Upper lobe of left lung (tissue), 6 donors: ENCODE measurements at places on chromosomes 11 and 22. TPM values are rescaled to one million over a fixed set of nuclear protein-coding genes. Genes with fewer than 3 reads are reported as not detected.

Gene NAV2
- 58.7 TPM for total RNA-seq

Gene C22orf42
- not detected for total RNA-seq

Gene MYO7A
- total RNA-seq, result 27.2 TPM

Gene TP53I11
- 127 TPM for total RNA-seq

DNA sequence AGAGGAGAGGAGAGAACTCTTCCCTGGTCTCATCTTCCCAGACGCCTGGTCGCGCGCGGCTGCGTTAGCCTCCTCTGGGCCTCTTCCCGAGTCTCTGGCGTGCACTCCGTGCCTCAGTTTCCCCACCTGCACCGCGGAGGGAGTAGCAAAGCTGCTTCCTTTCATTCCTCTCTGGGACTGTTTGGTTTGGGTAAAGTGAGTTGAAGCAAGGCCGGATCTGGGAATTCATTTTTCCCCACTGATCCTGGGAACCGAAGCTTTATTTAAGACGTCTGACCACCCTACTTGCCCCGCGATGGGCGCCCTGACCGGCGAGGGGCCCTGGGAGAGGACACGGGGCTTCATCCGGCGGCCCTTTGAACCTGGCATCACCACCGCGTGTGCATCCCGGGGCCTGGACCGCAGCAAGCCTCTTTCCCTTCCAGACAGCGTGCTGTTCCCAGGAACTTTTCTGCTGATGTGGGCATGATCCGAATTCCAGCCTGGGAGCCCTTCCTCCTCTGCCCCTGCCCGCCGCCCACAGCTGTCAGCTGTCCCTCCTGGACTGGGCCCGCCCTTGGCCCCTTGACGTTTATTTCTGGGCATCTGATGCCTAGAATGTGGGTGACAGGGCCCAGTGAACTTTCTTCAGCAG is 758 bp downstream of the LDLRAD3 start:
- no peaks in the 10 kb centered on the region for H3K27me3 ChIP-seq
- H3K4me1 ChIP-seq, result peaks cover 19% of the 10 kb centered on the region
- no peaks in the 10 kb centered on the region for H3K36me3 ChIP-seq
- H3K27ac ChIP-seq, result peak overlapping the region; percentile 65

DNA sequence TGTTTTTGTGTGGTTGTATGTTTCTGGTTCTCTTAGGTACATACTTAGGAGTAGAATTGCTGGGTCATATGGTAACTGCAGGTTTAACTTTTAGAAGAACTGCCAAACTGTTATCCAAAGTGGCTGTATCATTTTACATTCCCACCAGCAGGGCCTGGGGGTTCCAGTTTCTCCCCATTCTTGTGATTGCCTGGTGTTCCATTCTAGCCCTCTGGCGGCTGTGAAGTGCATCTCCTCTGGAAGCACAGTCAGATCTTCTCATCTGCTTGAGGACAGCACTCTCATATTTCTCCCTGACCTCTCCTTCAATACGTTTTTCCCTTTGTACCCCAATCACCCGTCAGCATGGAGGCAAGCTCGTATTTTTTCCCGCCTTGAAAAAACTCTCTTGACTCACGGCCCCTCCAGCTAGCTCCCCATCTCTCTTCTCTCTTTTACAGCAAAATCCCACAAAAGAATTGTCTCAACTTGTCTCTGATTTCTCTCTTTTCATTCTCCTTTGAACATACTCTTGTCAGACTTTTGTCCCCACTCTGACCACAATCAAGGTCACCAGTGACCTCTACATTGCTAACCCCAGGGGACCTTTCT is 56.8 kb upstream of the THY1 start:
- DNase-seq, result no peak
- no peaks in the 10 kb centered on the region for H3K4me1 ChIP-seq
- no peak overlapping the region for H3K4me3 ChIP-seq
- no peak overlapping the region for H3K27ac ChIP-seq
- H3K36me3 ChIP-seq, result no peaks in the 10 kb centered on the region
- H3K27me3 ChIP-seq, result no peaks in the 10 kb centered on the region

DNA sequence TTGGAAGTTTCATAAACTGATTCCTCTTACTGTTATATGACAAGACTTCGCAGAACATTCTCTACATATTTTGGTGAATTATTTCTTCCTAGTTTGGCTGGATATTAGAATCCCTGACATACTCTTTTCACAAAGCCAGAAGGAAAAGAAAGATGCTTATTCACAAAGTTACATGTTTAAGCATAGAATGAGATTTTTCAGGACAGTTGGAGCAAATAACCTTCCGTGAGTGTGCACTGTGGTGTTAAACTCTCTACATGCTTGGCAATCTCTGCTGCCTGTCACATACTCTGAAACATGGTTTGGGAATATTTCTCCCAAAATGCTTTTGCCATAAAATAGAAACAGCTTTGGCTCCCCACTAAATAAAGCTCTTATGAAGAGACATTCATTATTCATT is 230.0 kb upstream of the MTNR1B start:
- H3K27ac ChIP-seq, result no peak overlapping the region
- no peaks in the 10 kb centered on the region for H3K4me1 ChIP-seq
- H3K4me3 ChIP-seq, result no peak overlapping the region
- no peaks in the 10 kb centered on the region for H3K36me3 ChIP-seq
- no peak for DNase-seq

- H3K4me3 ChIP-seq, result no peak overlapping the region
- no peaks in the 10 kb centered on the region for H3K36me3 ChIP-seq
- H3K27ac ChIP-seq, result peak overlapping the region; percentile 66
- DNase-seq, result peak; percentile 56
- no peaks in the 10 kb centered on the region for H3K27me3 ChIP-seq
Measured at GRCh38 chr11:8807544-8808225, 103.3 kb upstream of the AKIP1 start.

- H3K4me1 ChIP-seq, result no peaks in the 10 kb centered on the region
- H3K27me3 ChIP-seq, result no peaks in the 10 kb centered on the region
- H3K36me3 ChIP-seq, result no peaks in the 10 kb centered on the region
- no peak overlapping the region for H3K27ac ChIP-seq
Measured at GRCh38 chr11:87431392-87431791, 393.7 kb downstream of the TMEM135 start.

- H3K36me3 ChIP-seq, result peaks cover 13% of the 10 kb centered on the region
- no peaks in the 10 kb centered on the region for H3K4me1 ChIP-seq
- no peak overlapping the region for H3K27ac ChIP-seq
- no peak overlapping the region for H3K4me3 ChIP-seq
- DNase-seq, result no peak
Measured at GRCh38 chr22:43985532-43985931, 30.3 kb downstream of the SAMM50 start.

DNA sequence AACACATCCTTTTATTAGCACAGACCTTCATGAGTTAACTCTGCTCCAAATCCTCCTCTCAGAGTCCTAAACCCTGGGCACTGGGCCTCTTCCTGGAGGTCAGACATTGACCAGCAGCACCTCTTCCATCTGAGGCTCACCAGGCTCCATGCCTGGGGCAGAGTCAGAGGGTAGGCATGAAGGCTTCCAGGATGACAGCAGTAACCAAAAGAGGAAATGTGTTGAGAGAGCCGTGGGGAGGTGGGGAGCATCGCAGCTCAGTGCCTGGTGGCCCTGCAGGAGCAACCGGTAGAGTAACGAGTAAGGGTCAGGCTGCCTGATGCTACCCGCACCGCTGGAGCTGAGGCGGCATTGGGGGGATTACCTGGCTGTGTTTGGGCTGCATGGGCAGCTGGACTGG is 9.4 kb upstream of the NAV2 start:
- H3K27ac ChIP-seq, result no peak overlapping the region
- no peaks in the 10 kb centered on the region for H3K36me3 ChIP-seq
- DNase-seq, result peak; percentile 42
- peaks cover 12% of the 10 kb centered on the region for H3K4me1 ChIP-seq
- no peaks in the 10 kb centered on the region for H3K27me3 ChIP-seq

- H3K27ac ChIP-seq, result no peak overlapping the region
- H3K4me3 ChIP-seq, result no peak overlapping the region
- peaks cover 28% of the 10 kb centered on the region for H3K4me1 ChIP-seq
- no peak for DNase-seq
Measured at GRCh38 chr11:65131895-65132237, 2.5 kb downstream of the SYVN1 start.

DNA sequence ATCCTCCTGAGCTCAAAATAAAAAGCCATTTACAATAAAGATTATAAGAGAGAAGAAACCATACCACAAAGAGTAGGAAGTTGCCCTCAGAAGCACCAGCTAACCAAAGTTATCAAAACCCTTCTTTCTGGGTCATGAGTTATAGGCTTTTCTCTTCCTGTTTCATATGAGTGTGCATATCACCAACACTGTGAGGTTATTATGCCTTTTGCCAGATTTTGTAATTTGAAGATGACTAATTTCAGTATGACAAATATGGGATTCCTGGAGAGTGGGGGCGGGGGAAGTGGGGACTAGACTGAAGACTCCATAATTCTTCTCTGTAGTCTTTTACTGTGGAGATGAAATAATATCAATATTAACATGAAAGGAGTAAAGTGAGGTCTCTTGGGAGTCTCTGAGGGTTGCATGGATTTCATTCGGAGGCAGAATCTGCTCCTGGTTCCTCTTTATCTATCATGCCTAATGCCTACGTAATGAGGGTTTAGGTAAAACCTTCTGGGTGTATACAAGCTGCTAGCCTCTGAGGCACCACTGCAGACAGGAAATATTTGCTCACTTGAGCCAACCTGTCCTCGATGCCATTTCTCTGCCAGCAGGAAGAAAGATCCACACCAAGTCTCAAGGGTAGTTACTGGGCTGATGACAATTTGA is 2.1 kb downstream of the LPXN start:
- no peaks in the 10 kb centered on the region for H3K27me3 ChIP-seq
- H3K36me3 ChIP-seq, result no peaks in the 10 kb centered on the region

GRCh38 chr11:121872356-121872755 is 243.7 kb downstream of the BLID start:
- H3K36me3 ChIP-seq, result no peaks in the 10 kb centered on the region
- no peak overlapping the region for H3K4me3 ChIP-seq
- no peaks in the 10 kb centered on the region for H3K27me3 ChIP-seq
- H3K4me1 ChIP-seq, result no peaks in the 10 kb centered on the region
- DNase-seq, result no peak

DNA sequence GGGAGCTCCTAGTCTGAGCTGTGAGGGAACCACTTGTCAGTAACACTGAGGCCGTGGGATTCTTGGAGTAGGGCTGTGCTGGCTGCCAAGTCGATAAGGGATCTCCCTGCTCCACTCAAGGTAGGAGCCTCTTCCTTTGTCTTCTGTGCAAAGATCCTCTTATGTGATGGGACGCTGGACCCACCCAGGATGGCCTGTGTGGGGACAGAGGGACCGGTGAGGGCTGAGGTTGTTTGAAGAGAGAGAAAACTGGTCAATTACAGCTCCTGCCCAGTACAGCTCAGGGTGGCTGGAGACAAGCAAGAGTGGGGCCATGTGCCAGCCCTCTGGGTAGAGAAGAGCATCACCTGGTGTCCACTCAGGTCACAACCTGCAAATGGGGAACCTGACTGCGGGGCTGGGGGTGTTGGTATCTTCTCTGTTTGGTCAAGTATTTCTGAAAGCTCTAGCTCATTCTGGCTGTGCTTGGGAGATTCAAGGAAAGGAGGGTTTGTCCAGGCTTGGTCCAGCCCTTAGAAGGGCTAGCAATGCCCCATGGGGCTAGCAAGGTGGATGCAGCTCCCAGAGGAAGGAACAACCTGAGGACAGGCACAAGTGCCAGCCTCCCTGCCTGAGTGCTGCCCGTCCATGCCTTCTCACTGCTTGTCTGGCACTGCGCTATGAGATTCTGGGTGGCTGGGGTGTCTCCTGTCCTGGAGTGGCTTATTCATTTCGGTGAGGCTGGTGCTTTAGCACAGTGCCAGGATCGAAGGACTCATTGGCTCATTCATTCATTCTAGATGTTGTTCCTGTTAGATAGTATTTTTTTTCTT is 27.6 kb upstream of the BAIAP2L2 start:
- DNase-seq, result no peak
- no peaks in the 10 kb centered on the region for H3K27me3 ChIP-seq
- H3K4me3 ChIP-seq, result no peak overlapping the region

GRCh38 chr11:63837027-63837688 is 1.8 kb upstream of the MARK2 start:
- no peaks in the 10 kb centered on the region for H3K36me3 ChIP-seq
- peak overlapping the region; percentile 86 for H3K27ac ChIP-seq
- H3K27me3 ChIP-seq, result no peaks in the 10 kb centered on the region
- peaks cover 27% of the 10 kb centered on the region for H3K4me1 ChIP-seq
- no peak overlapping the region for H3K4me3 ChIP-seq

- H3K4me1 ChIP-seq, result peaks cover 7% of the 10 kb centered on the region
- no peaks in the 10 kb centered on the region for H3K27me3 ChIP-seq
- peaks cover 72% of the 10 kb centered on the region for H3K36me3 ChIP-seq
- no peak overlapping the region for H3K27ac ChIP-seq
Measured at GRCh38 chr22:30943368-30943767, 25.2 kb downstream of the MORC2 start.

DNA sequence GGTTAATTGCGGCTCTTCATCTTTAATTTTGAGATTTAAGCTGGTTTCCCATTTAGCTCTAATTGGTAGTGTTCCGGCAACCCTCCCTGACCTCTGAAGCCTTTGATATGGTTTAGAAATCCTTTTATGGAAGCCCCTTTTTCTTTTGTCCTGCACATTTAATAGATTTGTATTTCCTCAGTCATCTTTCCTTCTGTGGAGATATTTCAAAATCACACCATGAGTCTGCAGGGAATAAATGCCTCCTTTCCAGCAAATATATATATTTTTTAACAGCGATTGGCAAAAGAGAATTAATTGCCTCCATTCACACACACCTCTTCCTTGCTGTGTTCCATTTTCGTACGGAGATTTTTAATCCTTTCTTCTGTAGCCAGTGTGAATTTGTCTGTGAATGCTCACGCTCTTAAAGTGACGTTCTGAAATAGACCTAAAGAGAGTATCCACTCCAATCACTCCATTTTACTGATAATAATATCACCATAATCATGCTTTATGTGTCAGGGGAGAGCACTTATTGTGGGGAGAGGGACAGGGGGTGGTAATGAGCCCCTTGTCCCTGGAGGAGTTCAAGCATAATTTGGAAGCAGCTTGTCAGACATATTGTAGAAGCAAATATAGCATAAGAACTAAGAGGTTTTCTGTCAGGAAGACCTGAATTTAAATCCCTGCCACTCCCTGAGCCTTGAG is 142.5 kb upstream of the SYT13 start:
- H3K36me3 ChIP-seq, result no peaks in the 10 kb centered on the region
- H3K27me3 ChIP-seq, result no peaks in the 10 kb centered on the region
- DNase-seq, result no peak

DNA sequence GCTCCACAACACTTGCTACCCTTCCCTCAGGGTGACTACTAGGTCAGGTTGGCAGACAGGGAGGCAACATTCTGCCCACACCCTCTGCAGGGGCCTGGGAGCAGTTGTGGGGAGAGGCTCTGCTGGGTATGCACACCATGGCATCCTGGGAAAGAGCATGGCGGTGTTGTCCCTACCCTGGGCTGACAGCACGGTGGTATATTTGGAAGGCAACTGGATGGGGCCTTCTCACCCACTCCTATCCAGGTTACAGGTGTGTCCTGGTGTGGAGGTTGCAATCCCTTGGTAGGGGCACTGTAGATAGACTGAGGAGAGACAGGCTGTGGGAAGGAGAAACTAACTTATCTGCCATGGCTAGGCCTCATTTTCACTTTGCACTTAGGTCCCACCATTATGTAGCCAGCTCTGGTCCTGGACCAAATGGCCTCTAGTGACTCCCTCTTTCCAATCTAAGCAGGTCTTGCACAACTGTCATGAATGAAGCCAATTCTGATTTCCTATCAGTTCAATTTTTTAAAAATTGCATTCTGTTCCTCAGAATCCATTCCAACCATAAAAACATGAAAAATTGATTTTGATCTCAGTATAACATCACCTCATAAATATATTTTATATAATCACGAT is 54.0 kb upstream of the CD44 start:
- DNase-seq, result no peak
- no peak overlapping the region for H3K27ac ChIP-seq
- H3K36me3 ChIP-seq, result no peaks in the 10 kb centered on the region
- H3K4me3 ChIP-seq, result no peak overlapping the region

GRCh38 chr11:130085671-130086290 is 16.1 kb downstream of the APLP2 start:
- no peaks in the 10 kb centered on the region for H3K27me3 ChIP-seq
- no peak for DNase-seq
- peaks cover 44% of the 10 kb centered on the region for H3K4me1 ChIP-seq
